ENCODE measurements at places on chromosomes 3 and 15. TPM values are rescaled to one million over a fixed set of nuclear protein-coding genes. Genes with fewer than 3 reads are reported as not detected.

Gene MUC20
- total RNA-seq = 0.74 TPM

Gene ALPK3
- total RNA-seq = under 0.01 TPM

Gene PATL2
- total RNA-seq = 0.43 TPM

Gene C3orf49
- not detected for total RNA-seq

Gene LDHAL6B
- not detected for total RNA-seq

Gene KIF9
- 3.7 TPM for total RNA-seq

Gene ATP13A5
- total RNA-seq = not detected

Gene ST8SIA2
- not detected for total RNA-seq

Gene OR5K1
- not detected for total RNA-seq

Gene RNU6-1
- not detected for total RNA-seq

Gene SNTN
- total RNA-seq = not detected

Gene MAGEL2
- 0.37 TPM for total RNA-seq

Gene SEMA3F
- total RNA-seq = 0.92 TPM

Gene COL6A5
- total RNA-seq = not detected

Gene GOLGA8M
- 0.92 TPM for total RNA-seq
